ENCODE measurements at places on chromosomes 7 and 10. TPM values are rescaled to one million over a fixed set of nuclear protein-coding genes. Genes with fewer than 3 reads are reported as not detected.
A peak's percentile ranks its signal among the peaks of the same experiment; 100 is the strongest.

HABP2 gene
- not detected for total RNA-seq

CCNJ gene
- total RNA-seq, result 25.1 TPM

DNA sequence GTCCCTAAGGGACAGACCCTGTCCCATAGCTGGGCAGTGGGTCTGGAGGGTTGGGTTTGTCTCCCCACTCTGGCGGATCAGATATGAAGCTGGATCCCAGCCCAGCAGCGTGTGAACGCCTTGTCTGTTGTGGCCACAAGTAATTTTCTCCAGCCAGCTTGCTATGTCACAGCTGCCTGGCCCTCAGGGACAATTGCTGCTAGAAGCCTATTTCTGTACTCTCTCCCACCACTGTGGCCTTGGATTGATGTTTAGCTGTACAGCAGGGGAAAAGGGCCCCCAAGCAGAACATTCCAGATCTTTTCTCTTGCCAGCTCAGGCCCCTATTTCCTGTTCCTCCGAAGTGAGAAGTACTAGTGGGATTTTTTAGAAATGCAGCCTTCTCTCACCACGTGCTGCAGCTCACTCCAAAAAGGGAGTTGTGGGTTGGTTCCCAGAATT, 53.5 kb upstream of the WAC start:
- no peaks in the 10 kb centered on the region for H3K27me3 ChIP-seq
- peaks cover 14% of the 10 kb centered on the region for H3K4me1 ChIP-seq
- H3K27ac ChIP-seq, result peak overlapping the region; percentile 56
- no peak for DNase-seq

DNA sequence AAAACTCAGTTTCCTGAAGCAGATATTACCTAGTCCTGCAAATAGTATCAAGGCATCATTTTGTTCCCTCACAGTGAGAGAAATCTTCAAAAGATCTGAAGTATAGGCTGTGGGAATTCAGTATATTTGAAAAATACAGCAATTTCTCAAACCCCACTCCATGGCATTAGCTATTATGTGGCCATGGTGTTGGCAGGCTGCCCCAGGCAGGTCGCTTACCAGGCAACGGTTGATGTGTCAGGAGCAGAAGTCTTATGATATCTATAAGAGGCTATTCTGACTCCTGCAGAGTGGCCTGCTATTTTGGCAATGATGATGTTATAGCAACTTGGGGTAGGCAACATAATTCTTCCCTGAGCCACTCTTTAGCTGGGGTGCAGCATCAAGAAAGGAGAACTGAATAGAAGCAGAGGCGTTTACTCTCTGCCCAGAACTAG, 187.9 kb downstream of the PLXDC2 start:
- DNase-seq, result no peak
- H3K36me3 ChIP-seq, result peaks cover 21% of the 10 kb centered on the region
- H3K27me3 ChIP-seq, result no peaks in the 10 kb centered on the region
- no peak overlapping the region for H3K27ac ChIP-seq

DNA sequence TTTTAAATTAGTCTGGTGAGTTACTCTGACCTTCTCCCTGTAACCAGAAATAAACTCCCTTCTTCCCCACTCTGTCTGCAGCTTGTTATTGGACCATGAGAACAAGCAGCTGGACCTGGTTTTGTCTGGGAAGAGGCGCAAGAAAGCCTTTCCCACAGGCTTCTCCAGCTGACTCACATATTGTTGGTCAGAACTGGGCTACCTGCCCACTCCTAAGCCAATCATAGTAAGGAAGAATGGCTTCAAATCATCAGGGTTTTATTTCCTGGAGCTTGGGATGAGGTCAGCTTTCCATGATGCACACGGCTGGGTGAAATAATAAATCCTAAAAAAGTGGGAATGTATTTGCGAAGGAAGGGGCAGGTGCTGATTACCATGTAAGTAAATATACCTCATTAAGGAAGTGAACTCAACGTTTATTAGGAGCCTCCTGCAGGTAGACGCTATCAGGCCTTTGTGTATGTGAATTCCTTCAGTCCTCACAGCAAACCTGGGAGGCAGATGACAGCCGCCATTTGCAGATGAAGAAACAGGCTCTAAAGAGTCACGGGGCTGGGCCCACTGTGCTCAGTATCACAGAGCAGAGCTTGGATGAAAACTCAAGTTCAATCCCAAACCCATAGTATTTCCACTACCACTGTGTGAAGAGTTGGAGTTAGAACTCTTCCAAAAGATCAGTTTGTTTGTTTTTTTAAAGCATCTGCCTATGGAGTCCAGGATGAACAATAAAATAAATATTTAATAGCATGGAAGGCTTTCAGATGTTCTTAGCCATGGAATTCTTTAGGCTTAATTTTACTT, 32.8 kb downstream of the IL15RA start:
- H3K27ac ChIP-seq, result peak overlapping the region; percentile 78
- H3K4me3 ChIP-seq, result no peak overlapping the region
- DNase-seq, result peak; percentile 46
- peaks cover 24% of the 10 kb centered on the region for H3K4me1 ChIP-seq

DNA sequence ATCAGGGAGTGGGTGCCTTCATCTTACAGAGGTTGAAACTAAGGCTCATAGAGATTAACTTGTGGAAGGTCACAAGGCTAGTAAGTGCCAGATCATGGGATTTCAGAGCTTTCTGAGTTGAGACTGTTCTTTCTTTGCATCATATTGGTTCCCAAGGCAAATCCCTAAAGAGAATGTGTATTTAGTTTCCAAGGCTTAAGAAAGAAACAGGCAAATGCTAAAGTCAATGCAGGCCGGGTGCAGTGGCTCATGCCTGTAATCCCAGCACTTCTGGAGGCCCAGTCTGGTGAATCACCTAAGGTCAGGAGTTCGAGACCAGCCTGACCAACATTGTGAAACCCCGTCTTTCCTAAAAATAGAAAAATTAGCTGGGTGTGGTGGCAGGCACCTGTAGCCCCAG, 19.8 kb downstream of the CDK1 start:
- no peaks in the 10 kb centered on the region for H3K27me3 ChIP-seq
- DNase-seq, result no peak
- peaks cover 13% of the 10 kb centered on the region for H3K4me1 ChIP-seq
- H3K4me3 ChIP-seq, result no peak overlapping the region
- no peak overlapping the region for H3K27ac ChIP-seq
- H3K36me3 ChIP-seq, result peaks cover 21% of the 10 kb centered on the region

GRCh38 chr10:60305380-60305892, 84.2 kb downstream of the ANK3 start:
- no peak for DNase-seq
- no peak overlapping the region for H3K4me3 ChIP-seq
- H3K27ac ChIP-seq, result peak overlapping the region; percentile 79
- H3K36me3 ChIP-seq, result peaks cover 8% of the 10 kb centered on the region
- H3K27me3 ChIP-seq, result no peaks in the 10 kb centered on the region

DNA sequence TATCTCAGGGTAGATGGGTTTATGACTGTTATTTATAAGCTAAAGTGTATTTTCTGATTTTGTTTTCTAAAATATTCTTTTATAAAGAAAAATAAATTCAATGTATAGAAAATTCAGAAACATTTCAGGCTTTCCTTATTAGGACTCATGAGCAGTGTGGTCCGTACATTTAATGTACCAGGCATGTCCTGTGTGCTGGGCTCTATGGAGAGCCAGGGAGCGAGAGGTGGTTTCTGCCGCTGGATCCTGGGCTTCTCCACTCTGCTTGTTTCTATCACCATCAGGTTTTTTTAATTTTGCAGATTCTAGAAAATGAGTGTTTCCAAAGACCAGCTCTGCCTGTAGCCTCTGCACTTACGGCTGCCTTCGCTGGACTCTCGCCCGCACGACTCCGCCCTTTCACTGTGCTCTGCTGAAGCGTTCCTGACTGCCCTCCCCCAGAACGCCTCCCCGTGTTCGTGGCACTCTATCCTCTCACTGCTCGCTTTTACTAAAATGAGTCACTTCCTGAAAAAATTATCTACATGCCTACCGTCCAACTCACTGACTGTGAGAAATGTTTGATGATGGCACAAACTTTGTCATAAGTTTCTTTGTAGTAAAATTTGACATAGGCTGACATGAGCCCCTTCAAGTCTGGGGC, 188.5 kb downstream of the ZMYND11 start:
- DNase-seq, result no peak
- H3K4me1 ChIP-seq, result peaks cover 2% of the 10 kb centered on the region
- no peaks in the 10 kb centered on the region for H3K27me3 ChIP-seq
- H3K27ac ChIP-seq, result peak overlapping the region; percentile 59

DNA sequence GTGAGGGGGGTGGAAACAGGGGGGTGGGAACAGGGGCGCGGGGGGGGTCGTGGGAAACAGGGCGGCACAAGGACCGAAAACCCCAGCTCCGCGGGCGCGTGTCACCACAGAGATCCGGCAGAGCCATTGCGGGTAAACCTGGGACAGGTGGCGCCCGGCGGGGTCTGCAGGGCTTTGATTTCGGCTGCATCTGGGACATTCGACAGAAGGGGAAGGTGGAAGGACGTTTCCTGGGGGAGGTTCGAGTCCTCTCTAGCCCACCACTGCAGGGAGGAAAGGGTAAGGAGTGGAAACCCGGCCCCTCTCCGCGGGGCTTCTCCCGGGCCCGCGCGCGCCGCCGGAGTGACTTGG, 7.5 kb downstream of the NKX2-3 start:
- DNase-seq, result no peak
- H3K36me3 ChIP-seq, result no peaks in the 10 kb centered on the region
- no peak overlapping the region for H3K4me3 ChIP-seq
- peaks cover 97% of the 10 kb centered on the region for H3K27me3 ChIP-seq
